ENCODE measurements at places on chromosomes 11 and 22. TPM values are rescaled to one million over a fixed set of nuclear protein-coding genes. Genes with fewer than 3 reads are reported as not detected.

- no peak for DNase-seq
- H3K4me3 ChIP-seq: no peak overlapping the region
- peaks cover 29% of the 10 kb centered on the region for H3K27me3 ChIP-seq
- H3K27ac ChIP-seq: no peak overlapping the region
- H3K36me3 ChIP-seq: no peaks in the 10 kb centered on the region
- peaks cover 16% of the 10 kb centered on the region for H3K4me1 ChIP-seq
Observed at GRCh38 chr22:27809700-27810608, 8.4 kb upstream of the MN1 start.

DNA sequence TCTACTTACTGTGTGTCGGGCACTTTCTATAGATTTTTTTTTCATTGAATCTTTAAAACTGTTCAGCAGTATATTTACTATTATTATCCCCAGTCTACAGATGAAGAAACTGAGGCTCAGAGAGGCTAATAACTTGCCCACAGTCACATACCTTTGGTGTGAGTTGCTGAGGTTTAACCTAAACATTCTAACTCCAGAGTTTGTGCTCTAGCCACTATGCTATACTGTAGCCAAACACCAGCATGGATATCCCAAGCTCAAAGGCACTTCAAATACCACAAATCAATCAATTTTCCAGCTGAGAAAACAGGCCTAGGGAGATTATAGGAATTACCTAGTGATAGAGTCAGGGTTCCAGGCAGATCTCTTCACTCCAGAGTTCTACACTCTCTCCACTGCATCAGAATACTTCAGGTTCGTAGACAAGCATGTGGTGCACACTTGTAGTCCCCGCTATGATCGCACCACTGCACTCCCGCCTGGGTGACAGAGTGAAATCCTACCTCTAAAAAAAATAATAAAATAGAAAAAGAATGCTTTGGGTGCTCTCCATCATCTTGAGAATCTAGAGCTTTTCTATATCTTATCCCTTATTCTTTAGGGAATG is 20.4 kb upstream of the UPB1 start:
- H3K27me3 ChIP-seq: no peaks in the 10 kb centered on the region
- H3K36me3 ChIP-seq: no peaks in the 10 kb centered on the region
- H3K4me3 ChIP-seq: peak overlapping the region; percentile 42
- peak overlapping the region; percentile 96 for H3K27ac ChIP-seq
- H3K4me1 ChIP-seq: peaks cover 45% of the 10 kb centered on the region

GRCh38 chr11:114162719-114163123 is 103.2 kb downstream of the ZBTB16 start:
- peak; percentile 97 for DNase-seq
- H3K27ac ChIP-seq: peak overlapping the region; percentile 50
- H3K27me3 ChIP-seq: peaks cover 45% of the 10 kb centered on the region
- no peaks in the 10 kb centered on the region for H3K36me3 ChIP-seq

- H3K4me1 ChIP-seq: no peaks in the 10 kb centered on the region
- no peak for DNase-seq
- no peak overlapping the region for H3K27ac ChIP-seq
- H3K27me3 ChIP-seq: peaks cover 37% of the 10 kb centered on the region
- no peak overlapping the region for H3K4me3 ChIP-seq
Observed at GRCh38 chr22:17475318-17476230, 87.7 kb upstream of the SLC25A18 start.

- no peak overlapping the region for H3K4me3 ChIP-seq
- H3K27ac ChIP-seq: no peak overlapping the region
- DNase-seq: no peak
- H3K27me3 ChIP-seq: no peaks in the 10 kb centered on the region
- H3K4me1 ChIP-seq: peaks cover 51% of the 10 kb centered on the region
- H3K36me3 ChIP-seq: no peaks in the 10 kb centered on the region
Observed at GRCh38 chr11:122714004-122714403, 58.5 kb downstream of the UBASH3B start.

DNA sequence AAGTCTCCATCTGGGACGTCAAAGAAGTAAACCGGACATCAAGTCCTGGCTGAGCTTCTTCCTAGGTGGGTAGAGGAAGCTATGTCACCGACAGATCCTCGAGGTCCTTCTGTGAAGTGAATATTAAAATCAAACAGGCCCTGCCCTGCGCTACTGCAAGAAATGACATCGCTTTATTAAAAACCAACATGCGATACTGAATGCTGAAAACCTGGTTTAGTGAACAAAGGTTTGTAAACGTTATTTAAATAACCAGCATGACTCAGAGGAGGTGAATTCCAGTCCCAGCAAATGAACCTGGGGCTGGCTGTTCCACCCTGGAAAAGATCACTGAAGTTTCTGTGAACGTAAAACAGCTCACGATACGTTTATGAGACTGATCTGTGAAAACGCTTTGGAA is 645 bp downstream of the RTCB start:
- peaks cover 27% of the 10 kb centered on the region for H3K4me1 ChIP-seq
- H3K4me3 ChIP-seq: peak overlapping the region; percentile 98
- peak; percentile 15 for DNase-seq
- peak overlapping the region; percentile 90 for H3K27ac ChIP-seq
- H3K36me3 ChIP-seq: peaks cover 15% of the 10 kb centered on the region

DNA sequence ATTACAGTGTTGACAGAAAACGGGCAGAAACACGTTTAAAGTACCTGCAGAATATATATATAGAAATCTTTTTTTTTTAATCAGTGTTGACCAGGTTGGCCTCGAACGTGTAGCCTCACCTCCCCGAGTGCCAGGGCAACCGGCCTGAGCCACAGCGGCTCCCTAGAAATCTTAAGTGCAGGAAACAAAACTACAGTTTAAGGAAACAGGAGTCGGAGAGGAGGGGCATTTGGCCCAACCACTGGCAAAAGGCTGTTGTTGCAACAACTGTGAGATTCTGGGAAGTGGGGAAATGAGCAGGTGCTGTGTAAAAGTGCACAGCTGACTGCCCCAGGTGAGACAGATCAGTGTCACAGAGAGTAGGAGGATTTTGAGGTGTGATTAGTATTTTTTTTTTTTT is 3.7 kb downstream of the YWHAH start:
- no peak overlapping the region for H3K4me3 ChIP-seq
- no peaks in the 10 kb centered on the region for H3K27me3 ChIP-seq
- DNase-seq: no peak
- H3K36me3 ChIP-seq: peaks cover 15% of the 10 kb centered on the region

DNA sequence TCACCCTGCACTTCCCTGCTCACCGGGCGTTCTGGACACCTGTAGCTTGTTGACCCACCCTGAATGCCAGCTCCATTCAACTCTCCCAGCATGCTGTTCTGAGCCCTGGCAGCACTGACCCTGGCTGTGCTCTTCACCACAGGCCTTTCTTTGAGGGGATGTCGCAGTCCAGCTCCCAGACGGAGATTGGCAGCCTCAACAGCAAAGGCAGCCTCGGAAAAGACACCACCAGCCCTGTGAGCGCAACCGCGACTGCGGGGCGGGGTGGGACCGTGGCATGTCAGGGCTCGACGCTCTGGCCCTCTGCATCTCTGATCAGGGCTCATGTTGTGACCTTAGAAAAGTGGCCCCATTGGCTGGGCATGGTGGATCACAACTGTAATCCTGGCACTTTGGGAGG is 47.4 kb upstream of the RAB1B start:
- DNase-seq: no peak
- peaks cover 14% of the 10 kb centered on the region for H3K27me3 ChIP-seq
- no peak overlapping the region for H3K4me3 ChIP-seq
- 0 out of 2 replicates have a peak, but pooled peaks cover 10% of the 10 kb centered on the region for H3K36me3 ChIP-seq
- no peak overlapping the region for H3K27ac ChIP-seq
- peaks cover 14% of the 10 kb centered on the region for H3K4me1 ChIP-seq

DNA sequence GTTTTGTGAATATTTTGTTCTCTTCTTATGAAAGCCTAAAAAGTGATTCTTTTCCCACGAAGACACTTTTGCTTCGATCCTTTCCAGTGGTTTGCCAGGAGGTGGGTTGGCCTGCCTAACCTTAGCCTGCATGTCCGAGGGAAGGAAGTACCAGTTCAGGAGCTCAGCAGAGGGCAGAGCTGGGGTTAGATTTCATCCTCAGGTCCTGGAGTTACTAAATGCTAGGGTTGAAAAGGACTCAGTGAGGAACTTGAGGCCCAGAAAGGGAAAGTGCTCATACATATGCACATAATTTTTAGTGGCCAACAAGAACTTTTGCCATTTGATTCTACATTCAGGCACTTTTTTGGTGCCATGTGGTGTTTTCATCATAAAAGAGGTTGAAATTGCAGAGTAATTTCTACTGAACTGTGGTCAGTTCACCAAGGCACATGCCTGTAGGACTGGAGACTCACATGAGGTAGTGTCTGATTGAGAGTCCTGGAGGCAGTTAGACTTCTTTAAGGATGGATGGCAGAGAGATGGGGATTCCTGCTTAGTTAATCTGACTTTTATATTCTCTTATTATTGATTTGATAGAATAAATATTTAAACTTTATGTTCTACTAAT is 36.7 kb downstream of the NCAM1 start:
- H3K4me1 ChIP-seq: no peaks in the 10 kb centered on the region
- H3K27ac ChIP-seq: no peak overlapping the region
- no peaks in the 10 kb centered on the region for H3K36me3 ChIP-seq
- H3K27me3 ChIP-seq: no peaks in the 10 kb centered on the region
- H3K4me3 ChIP-seq: no peak overlapping the region

- H3K36me3 ChIP-seq: peaks cover 6% of the 10 kb centered on the region
- no peak overlapping the region for H3K4me3 ChIP-seq
- no peak overlapping the region for H3K27ac ChIP-seq
Observed at GRCh38 chr22:27695925-27696324, 105.6 kb downstream of the MN1 start.

DNA sequence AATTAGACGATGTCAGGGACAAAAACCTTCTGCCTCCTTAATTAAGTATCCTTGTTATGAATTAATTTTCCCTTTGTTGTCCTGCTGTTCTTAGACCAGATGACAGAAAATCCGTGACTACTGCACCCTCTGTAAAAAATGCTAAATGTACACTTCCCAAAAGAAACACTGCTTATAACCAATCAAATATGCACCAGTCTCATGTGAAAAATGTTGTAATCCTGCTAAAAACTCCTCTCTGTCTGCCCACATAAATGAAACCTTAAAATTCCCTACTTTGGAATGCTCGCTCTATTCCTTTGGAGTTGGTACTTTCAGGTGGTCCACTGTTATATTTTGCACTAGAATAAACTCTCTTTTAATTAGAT is 366.8 kb upstream of the CCDC179 start:
- peak overlapping the region; percentile 23 for H3K4me3 ChIP-seq
- peak overlapping the region; percentile 47 for H3K27ac ChIP-seq
- H3K27me3 ChIP-seq: no peaks in the 10 kb centered on the region
- no peaks in the 10 kb centered on the region for H3K36me3 ChIP-seq
- H3K4me1 ChIP-seq: peaks cover 30% of the 10 kb centered on the region

DNA sequence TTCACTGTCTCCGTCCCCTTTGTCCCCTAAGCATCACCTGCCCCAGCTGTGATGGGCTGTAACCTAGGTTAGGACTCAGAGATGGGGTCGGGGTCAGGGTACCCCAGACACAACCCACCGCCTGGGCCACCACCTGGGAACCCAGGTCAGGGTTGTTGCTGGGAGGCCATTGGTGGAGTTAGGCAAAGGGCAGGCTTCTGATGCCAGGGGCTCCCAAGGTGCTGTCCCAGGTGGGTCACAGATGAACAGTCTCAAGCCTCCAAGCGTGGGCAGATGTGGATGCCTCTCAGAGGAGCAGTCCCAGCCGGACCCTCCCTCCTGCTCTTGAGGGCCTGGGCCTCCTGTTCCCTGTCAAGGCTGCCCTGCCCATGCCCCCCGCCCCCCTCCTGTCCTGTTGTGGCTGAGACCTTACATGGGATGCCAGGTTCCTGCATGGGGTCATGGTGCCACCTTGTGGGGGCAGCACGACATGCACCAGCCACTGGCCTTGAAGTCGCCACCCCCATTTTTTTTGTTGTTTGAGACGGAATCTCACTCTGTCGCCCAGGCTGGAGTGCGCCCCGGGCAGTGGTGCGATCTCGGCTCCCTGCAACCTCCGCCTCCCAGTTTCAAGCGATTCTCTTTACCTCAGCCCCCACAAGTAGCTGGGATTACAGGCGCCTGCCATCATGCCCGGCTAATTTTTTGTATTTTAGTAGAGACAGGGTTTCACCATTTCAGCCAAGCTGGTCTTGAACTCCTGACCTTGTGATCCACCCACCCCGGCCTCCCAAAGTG is 12.1 kb downstream of the GATD1 start:
- H3K36me3 ChIP-seq: peaks cover 8% of the 10 kb centered on the region
- H3K4me3 ChIP-seq: no peak overlapping the region
- peak; percentile 44 for DNase-seq
- H3K27ac ChIP-seq: peak overlapping the region; percentile 65

GRCh38 chr11:120195601-120196320 is 15.1 kb upstream of the OAF start:
- peaks cover 11% of the 10 kb centered on the region for H3K27me3 ChIP-seq
- no peak overlapping the region for H3K27ac ChIP-seq
- H3K4me1 ChIP-seq: no peaks in the 10 kb centered on the region
- H3K4me3 ChIP-seq: no peak overlapping the region
- H3K36me3 ChIP-seq: no peaks in the 10 kb centered on the region

DNA sequence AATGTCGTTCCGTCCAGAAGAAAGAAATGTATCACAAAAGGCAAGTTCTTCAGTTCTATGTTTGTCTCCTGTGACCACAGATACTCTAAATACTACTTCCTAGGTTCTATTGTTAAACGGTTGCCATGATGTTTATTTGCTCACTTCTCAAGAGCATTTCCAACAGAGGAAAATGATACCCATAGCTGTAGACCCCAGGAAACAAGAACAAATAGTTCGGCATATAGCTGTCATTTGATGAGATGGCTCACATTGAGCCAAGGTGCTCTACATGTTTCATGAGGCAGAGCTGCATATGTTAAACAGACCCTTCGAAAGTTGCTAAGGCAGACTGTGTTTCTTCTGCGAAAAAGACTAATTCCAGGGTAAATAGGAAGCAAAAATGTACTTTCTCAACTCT is 15.4 kb upstream of the ANGPTL5 start:
- no peak for DNase-seq
- H3K27me3 ChIP-seq: no peaks in the 10 kb centered on the region
- H3K27ac ChIP-seq: no peak overlapping the region

DNA sequence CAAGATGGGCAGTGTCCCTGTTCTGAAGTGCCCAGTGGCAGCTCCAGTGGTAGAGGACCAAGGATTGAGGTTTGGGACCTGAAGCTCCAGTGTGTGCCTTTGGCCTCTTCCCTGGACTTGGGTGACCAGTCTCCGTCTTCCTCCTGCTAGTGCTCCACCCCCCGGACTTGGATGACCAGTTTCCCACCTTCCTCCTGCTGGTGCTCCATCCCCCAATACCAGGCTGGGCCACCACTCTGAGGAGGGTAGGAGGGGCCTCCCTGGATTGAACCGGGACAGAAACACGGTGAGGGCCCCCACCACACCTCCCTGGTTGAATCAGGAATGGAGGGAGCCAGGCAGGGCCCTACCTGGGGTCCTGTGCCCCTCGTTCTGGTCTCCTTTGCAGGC is 10.9 kb upstream of the NEAT1 start:
- H3K27me3 ChIP-seq: peaks cover 5% of the 10 kb centered on the region
- H3K27ac ChIP-seq: no peak overlapping the region
- peaks cover 16% of the 10 kb centered on the region for H3K4me1 ChIP-seq
- no peak overlapping the region for H3K4me3 ChIP-seq
- no peak for DNase-seq

GRCh38 chr11:26841818-26842473 is 120.1 kb upstream of the SLC5A12 start:
- H3K27ac ChIP-seq: peak overlapping the region; percentile 88
- peak; percentile 74 for DNase-seq
- peaks cover 10% of the 10 kb centered on the region for H3K36me3 ChIP-seq
- no peaks in the 10 kb centered on the region for H3K27me3 ChIP-seq
- peaks cover 67% of the 10 kb centered on the region for H3K4me1 ChIP-seq

Gene DEUP1
- total RNA-seq: not detected

Gene KCNQ1OT1
- total RNA-seq: 0.43 TPM

Gene CCDC116
- 0.13 TPM for total RNA-seq

Data from HFFc6 (cell line).